ENCODE measurements at places on chromosomes 12 and 14. TPM values are rescaled to one million over a fixed set of nuclear protein-coding genes. Genes with fewer than 3 reads are reported as not detected.
A peak's percentile ranks its signal among the peaks of the same experiment; 100 is the strongest.

- peak; percentile 85 for DNase-seq
Measured at GRCh38 chr12:26884765-26885576, 52.0 kb upstream of the ITPR2 start.

The FOXA1 gene
- 0.12 TPM for total RNA-seq

The NKX2-1 gene
- not detected for total RNA-seq

DNA sequence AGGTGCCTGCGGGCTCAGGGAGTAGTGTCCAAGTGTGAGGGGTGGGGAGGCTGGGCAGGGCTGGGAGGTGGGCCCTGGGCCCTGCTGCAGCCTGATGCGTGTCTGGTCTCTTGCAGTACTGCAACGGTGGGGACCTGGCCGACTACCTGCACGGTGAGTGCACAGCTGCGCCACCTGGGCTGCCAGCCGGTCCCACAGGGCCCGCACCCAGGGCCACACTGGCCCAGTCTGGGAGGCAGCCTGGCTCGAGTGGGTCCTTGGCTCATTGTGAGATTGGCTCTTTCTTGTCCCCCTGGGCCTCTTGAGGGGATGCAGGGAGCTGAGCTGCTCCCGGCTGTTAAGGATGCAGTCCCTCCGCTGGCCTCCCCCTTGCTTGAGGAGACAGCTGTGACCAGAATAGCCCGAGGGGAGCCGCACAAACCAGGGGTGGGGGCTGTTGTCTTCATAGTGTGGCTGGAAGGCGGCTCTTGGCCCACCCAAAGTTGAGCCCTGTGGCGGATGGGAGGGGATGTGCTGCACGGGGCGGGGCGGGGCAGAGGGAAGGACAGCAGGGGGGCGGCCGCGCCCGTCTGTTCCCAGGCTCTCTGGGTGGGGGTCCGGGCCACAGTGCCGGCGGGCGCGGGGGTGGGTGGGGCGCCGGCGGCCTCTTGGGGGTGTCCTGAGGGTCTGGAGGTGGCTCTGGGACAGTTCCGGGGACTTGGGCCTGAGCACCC is 13.1 kb downstream of the ULK1 start:
- peak; percentile 16 for DNase-seq

The SIRT4 gene
- total RNA-seq, result 2.2 TPM

GRCh38 chr12:103114296-103115055 is 157.0 kb downstream of the ASCL1 start:
- DNase-seq, result no peak

All from ovary (tissue), 10 donors.